Hematopoietic multipotent progenitor cell treated with erythropoietin and hydrocortisone succinate and interleukin-3 and kit ligand, for 4 days (in vitro differentiated cells): ENCODE measurements at places on chromosomes 6 and 20.

GRCh38 chr6:52548353-52548713 is 28.5 kb downstream of the TRAM2 start:
- no peak for DNase-seq

- DNase-seq: peak; percentile 77
Observed at GRCh38 chr6:14861491-14861943, 384.4 kb upstream of the JARID2 start.

DNA sequence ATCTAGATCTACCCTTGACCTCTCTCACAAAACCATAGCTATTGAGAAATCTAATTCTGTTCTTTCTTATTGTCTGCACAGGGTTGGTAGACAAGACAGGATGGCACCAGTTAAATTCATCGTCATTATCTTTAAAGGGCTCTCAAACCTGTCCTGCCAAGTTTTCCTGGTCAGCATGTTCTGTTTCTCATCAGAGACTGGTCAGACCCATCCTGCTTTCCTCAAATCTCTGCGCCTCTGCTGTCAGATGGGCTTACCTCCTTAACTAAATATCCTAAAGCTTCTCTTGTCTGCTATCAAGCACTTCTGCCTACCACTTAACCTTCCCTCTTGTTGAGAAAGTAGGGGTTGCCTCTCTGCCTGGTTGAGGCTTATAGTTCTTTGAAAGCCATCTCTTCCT is 125.2 kb downstream of the MYO6 start:
- DNase-seq: no peak

DNA sequence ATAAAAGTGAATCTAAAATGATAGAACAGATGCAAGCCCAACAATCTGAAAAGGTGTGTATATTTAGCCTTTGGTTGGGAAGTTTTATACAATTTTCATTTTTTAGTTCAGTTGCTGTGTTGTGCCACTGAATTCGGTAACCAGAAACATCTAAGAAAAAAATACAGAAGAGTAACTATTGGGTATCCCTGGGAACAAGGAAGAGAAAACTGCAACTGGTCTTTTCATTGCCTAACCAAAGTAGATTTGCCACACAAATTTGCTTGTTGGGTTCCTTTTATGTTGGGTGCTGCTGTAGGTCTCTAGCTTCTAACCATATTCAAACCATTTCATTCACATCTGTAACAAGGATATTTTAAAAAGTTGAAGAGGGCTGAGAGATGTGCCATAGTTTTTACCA is 2.8 kb upstream of the TMEM30A start:
- DNase-seq: no peak

- DNase-seq: no peak
Observed at GRCh38 chr6:38367231-38367630, 272.5 kb downstream of the BTBD9 start.

DNA sequence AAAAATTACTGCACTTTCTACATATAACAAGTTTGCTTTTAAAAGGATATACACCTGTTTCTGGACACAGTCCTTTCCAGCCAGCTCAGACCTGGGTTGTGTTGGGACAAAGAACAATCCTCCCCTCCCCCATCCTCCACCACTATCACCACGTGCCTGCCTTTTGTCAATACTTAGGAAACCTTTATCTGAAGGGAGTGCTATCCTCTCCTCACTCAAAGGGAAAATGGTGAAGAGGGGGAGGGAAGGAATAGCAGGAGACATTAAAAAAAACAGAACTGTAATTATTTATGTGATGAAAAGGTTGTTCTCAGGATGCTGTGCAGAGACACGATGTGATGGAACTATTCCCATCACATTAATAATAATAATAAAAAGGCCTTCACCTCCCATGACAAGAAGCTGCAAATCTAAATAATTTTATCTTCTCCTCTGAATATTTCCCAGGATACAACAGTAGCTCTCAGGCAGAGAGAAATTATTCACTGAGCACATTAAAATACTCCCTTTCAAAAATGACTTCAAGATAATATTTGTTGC is 105.5 kb downstream of the NRSN1 start:
- DNase-seq: no peak

- DNase-seq: no peak
Observed at GRCh38 chr6:108145639-108146038, 20.2 kb upstream of the NR2E1 start.

- DNase-seq: no peak
Observed at GRCh38 chr20:46063652-46064054, 26.1 kb downstream of the NCOA5 start.

DNA sequence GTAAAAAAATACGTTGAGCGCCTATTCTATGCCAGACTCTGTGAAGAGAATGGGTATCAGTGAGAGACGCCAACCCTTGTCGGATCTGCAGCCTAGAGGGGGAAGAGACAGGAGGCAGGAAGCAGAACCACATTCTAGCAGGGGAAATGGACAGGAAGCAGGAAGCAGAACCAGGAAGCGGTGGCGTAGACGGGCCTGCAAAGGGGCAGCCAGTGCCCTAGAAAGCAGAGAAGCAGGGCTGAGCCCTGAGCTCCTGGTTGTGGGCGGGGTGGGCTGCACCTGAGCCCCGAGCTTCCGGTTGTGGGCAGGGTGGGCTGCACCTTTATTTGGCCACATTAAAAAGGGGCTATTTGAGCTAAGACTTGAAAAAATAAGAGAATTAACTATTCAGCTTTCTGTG is 71.9 kb downstream of the FAM120B start:
- no peak for DNase-seq

- peak; percentile 84 for DNase-seq
Observed at GRCh38 chr6:13397359-13398068, 69.2 kb upstream of the TBC1D7 start.

GRCh38 chr6:30981942-30982772 is 1.4 kb upstream of the MUC21 start:
- peak; percentile 9 for DNase-seq

- DNase-seq: no peak
Observed at GRCh38 chr20:60281295-60281694, 323.1 kb downstream of the CDH26 start.

DNA sequence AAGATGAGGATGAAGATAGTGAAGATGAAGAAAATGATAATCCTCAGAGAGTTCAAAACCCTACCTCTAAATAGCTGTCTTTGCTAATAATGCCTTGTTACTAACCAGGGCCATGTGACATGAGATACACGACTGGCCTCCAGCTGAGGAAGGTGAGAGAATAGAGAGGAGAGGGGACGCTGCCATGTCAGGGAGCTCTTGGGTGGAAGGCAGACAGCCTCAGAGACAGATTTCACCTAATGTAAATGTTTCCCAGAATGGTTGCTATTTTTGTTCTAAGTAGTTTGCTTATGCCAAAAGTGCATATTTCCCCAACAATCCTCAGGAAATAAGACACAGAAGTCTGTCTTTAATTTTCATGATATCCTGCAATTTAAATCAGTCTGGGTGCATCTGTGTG is 138.4 kb downstream of the ELOVL4 start:
- DNase-seq: no peak

- peak; percentile 35 for DNase-seq
Observed at GRCh38 chr6:42440027-42440426, 11.7 kb downstream of the TRERF1 start.

DNA sequence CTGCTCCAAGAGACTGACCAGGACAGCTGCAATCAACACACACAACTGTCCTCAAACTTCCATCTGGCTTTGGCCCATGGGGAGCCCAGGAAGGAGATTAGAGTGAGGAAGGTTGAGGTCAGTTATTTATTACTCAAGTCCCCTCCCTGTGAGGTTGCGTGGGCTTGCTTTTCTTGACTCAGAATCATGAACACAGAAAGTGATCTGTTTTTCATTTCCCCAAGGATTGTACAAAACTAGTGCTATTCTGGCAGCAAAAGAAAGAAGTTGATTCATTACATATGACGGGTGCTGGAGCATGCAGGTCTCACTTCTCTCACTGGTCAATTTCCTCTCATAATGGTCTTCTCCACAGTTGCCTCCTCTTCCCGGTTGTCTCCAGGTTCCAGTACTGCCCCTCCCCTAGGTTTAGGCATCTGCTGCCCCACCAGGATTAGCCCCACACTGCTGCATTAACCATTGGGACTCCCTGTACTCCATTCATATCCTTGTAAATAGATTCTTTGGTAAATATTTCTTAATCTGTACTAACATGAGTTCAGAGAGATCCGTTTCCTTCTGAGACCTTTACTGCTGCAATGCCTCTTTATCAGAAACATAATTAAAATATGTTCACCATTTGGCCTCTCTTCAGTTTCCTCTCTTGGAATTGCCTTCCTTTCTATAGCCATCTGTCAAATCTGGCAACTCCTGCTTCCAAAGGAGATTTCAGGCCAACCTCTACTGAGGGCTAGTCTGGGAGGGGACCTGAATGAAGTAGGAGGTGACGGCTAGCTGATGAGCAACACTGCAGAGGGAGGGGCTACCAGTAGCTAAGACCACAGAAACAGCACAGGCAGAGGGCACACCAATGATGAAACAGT is 888.8 kb downstream of the QKI start:
- no peak for DNase-seq

GRCh38 chr6:5023923-5024322 is 20.1 kb upstream of the RPP40 start:
- no peak for DNase-seq

DNA sequence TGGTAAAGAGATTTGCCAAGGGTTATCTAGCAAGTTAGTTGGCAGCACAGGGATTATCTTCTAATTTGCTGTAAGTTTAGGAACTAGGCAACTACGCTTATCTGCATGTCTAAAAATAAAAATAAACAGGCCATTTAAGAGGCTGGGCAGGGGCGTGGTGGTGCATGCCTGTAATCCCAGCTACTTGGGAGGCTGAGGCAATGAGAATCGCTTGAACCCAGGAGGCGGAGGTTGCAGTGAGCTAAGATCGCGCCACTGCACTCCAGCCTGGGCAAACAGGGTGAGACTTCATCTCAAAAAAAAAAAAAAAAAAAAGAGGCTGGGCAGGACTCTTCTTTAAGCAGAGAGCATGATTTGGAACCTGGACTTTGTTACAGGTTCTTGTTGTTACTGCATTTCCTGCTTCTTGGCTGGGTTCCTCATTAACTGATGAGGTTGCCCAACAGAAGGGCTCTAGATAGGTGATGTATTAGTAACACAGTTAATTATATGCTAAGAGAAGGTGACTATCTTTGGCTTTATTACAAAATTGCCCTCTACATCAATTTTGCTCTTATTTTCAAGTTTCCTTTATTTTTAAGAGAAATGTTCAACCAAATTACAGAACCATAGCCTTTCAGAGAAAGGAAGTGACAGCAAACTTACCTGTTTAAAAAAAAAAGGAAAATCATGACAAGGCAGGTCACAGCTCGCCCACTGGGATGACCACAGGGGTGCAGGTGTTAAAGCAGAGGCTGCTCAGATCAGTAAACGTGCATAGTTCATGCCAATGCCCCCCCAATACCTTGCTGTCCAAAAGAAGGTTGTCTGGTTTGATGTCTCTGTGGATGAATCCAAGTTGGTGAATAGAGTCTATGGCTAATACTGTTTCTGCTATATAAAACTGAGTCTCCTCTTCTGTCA is 32.5 kb downstream of the STK38 start:
- no peak for DNase-seq

DNA sequence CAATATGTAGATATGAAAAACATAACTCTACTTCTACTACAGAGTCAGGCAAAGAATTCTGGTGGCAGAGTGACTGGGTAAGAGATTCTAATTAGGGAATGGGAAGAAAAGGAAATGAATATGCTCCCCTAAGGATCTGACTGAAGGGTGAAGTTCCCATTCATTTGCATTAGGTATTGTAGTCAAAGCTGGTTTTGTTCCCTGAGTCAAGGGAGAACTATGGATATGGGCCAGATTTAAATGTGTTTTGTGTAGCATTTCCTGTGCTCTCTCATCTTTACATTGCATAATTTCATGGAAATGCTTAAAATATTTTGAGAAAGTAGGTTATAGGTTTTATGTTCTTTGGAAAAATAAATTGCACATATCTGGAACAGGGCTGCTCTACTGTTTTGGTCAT is 299.7 kb downstream of the BTBD3 start:
- DNase-seq: no peak

DNA sequence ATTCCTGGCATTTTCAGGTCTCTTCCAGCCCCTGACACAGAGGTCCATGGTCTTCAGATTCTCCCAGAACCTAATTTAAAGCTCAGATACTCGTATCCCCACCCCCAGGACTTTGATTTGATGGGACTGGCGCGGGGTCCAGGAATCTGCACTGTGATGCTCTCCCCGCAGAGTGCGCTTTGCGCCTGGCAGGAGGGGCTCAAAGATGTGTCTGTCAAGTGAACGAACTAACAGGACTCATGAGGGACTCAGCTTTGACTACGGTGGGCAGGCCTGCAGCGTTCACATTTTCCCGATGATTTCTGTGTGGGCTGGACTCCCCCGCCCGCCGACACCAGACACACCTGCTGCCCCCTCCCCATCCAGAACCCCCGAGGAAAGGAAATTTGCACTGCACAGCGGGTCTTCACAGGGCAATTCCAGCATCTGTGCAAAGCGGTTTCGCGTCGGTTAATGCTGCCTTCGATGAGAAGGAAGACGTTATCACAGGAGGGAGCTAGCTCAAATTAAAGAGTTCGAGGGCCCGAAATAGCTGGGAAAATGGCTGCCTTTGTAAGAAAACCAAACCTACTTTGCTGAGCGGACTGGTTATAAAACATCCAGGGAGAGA is 90.2 kb downstream of the ZDHHC14 start:
- no peak for DNase-seq

GRCh38 chr20:36541227-36541767 is at the start of gene MYL9:
MYL9 (plus strand) TSS chr20:36541519; CDS start chr20:36544885, 3,366 bp downstream.
- peak; percentile 55 for DNase-seq

- DNase-seq: no peak
Observed at GRCh38 chr20:25339608-25340007, 51.0 kb downstream of the ABHD12 start.

GRCh38 chr6:35590622-35591066 is 77.9 kb upstream of the TULP1 start:
- DNase-seq: no peak

DNA sequence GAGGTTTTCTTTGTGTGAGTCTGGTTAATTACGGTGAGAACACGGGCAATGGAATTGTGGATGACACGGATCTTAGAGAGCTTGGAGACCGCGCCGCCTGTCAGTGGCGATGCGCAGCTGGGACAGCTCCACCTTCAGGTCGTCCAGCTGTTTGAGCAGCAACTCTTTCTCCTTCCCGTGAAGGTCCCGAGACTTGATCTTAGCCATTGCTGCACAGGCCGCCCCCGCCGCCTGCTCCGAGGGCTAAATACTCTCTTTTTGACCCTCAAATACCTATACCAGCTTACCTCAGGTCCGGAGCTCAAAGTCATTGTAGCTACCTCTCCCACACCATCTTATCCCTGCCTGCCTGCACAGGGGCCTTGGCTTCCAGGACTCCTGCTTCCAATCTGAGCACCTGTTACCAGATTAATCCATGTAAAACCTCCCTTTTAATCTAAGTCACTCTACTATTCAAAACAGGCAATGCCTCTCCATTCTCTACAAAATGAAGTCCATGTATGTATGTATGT is 100.2 kb downstream of the PREP start:
- no peak for DNase-seq

- no peak for DNase-seq
Observed at GRCh38 chr20:17732907-17733521, 33.2 kb downstream of the BANF2 start.
